ENCODE measurements at places on chromosomes 13 and 19. TPM values are rescaled to one million over a fixed set of nuclear protein-coding genes. Genes with fewer than 3 reads are reported as not detected.
A peak's percentile ranks its signal among the peaks of the same experiment; 100 is the strongest.

Gene ARHGAP35
- polyA plus RNA-seq, result 101 TPM

Gene B3GNT8
- polyA plus RNA-seq, result 3.0 TPM

DNA sequence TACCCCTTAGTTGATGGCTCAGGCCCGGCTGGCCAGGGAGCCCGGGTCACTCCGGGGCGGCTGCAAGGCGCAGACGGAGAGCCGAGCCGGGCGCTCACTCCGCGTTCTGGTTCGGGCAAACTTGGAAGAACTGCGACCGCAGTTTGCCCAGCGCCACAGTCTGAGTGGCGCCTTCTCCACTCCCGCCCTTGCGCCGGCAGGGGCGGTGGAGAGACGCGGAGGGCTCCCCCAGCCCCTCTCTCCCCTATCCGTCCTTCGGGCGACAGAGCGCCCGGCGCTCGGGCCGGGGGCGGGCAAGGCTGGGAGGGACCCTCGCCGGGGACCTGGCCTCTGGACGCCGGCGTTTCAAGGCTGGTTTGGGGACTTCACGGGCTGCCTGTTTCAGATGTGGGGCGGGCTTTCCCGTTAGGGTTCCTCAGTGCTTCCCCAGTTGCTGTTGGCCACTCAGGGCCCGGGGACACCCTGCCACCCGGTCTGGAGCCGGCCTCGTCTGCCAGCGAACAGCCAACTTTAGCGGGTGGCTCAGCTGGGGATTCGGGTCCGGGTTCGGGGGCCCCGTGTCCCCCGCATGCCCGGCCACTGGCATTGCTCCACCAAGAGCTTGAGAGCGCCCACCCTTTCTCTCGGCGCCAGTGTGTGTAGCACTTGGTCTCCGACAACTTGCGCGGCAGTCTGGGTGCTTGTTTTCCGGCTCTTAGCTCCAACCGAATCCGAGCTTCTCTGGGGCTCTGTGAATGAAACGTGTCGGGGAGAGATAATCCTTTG lies 1.5 kb downstream of the GPC6 start:
- DNase-seq, result peak; percentile 86

- no peak for DNase-seq
Observed at GRCh38 chr13:30715837-30716236, 19.5 kb upstream of the ALOX5AP start.

Gene FPR1
- polyA plus RNA-seq, result 10.7 TPM

DNA sequence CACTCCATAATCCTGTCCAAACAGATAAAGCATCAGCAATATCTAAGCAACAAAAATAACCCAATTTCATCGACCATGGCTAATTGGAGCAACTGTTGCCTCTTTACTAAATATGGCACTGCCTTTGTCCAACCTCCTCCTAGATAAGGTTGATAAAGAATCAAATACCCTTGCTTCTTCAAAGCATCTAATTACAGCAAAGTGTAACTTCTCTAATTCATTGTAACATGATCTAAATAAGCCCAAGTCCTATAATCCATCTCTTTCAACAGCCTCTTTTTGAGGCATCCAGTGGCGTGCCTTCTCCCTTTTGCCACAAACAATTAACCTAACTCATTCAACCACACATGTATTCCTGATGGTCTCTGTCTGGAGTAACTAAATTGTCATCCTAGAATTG lies 81.7 kb upstream of the KLHL1 start:
- no peak for DNase-seq

DNA sequence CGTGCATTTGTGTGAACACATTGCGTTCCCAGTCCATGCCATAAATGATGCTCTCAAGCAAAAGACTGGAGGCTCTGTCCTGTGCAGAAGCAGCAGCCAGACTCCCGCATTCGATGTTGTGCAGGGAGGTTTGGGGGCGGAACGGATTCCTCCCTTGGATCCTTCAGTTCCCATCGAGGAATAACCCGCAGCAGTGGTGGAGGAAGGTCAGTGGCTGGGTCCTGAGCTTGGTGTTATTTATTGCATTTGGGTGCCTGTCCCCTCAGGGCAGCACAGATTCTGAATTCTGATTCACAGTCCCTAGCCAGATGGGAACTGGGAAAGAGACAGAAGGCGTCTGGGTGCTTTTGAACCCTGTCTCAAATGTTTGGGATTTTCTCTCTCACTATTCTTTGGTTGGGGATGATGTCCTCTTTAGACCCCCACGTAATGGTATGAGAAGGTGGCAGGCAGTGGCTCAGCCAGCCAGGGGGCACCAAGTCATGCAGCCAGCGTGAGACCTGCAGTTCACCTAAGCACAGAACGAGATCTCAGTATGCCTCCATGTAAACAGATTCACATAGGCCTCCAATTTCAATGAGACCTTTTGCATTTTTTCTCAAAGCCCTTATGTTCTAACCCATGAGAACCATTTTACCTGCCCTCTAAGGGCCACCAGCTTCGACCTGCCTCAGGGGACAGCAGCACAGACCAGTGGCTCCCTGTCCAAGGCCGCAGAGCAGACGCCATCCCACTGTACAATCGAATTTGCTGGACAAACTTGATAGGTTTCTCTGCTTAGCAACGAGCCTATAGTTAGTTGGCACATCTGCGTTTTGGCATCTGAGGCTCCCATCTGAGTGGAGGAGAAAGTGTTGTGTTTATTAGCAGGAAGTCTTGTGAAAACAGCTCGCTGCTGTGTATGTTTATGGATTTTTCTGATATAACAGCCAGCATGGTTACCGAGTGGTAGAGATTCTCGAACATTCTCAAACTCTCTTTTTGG lies 17.8 kb downstream of the KCTD15 start:
- DNase-seq, result no peak

Gene NLRP9
- polyA plus RNA-seq, result not detected

GRCh38 chr13:84606616-84607015 lies 724.3 kb upstream of the SLITRK1 start:
- DNase-seq, result no peak

GRCh38 chr13:105276571-105276970 lies 1258.9 kb downstream of the EFNB2 start:
- no peak for DNase-seq

GRCh38 chr13:111512707-111513106 lies 192.3 kb downstream of the TEX29 start:
- no peak for DNase-seq

Gene USHBP1
- 5.3 TPM for polyA plus RNA-seq

DNA sequence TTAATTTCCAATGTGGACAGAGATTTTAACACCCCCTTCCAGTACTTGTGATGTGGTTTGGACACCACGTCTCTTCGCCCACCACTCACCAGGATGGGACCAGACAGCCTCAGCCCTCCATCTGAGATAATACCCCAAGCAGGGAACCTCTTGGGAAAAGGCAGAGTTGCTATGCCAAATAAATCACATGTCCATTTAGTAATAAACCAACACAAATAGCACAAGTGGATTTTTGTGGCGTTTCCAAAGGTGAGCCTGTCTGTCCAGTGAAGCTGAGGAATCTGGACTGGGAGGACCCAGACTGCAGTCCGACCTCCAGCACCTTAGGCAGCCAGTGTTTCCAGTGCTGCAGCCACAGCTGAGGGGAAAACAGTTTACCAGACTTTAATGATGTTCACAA lies 34.1 kb upstream of the GAS6 start:
- no peak for DNase-seq

Gene TRPC4
- 5.1 TPM for polyA plus RNA-seq

Gene CYP2F1
- polyA plus RNA-seq, result 0.41 TPM

- DNase-seq, result no peak
Observed at GRCh38 chr13:32316501-32316900, 1.2 kb downstream of the BRCA2 start.

- DNase-seq, result no peak
Observed at GRCh38 chr13:110700641-110701040, 5.3 kb downstream of the CARS2 start.

- DNase-seq, result no peak
Observed at GRCh38 chr13:94411747-94412146, 67.7 kb downstream of the DCT start.

Gene ZNF844
- polyA plus RNA-seq, result 11.2 TPM

- no peak for DNase-seq
Observed at GRCh38 chr19:610801-611480, 21.3 kb downstream of the HCN2 start.

Gene CSNK1A1L
- polyA plus RNA-seq, result 0.22 TPM

- DNase-seq, result no peak
Observed at GRCh38 chr19:40413291-40413845, at the start of gene PRX. PRX (minus strand) TSS chr19:40413378; CDS start chr19:40407932, 5,446 bp downstream.

DNA sequence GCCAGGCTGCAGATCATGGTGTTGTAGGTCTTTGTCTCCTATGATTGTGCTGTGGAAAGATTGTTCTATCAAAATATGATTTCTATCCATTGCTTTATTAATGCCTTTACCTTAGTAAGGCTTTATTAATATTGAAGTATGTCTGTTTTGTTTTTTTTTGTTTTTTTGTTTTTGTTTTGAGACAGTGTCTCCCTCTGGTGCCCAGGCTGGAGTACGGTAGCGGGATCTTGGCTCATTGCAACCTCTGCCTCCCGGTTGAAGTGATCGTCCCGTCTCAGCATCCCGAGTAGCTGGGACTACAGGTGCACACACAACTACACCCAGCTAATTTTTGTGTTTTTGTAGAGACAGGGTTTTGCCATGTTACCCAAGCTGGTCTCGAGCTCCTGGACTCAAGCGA lies 7.7 kb downstream of the IRGC start:
- DNase-seq, result no peak

DNA sequence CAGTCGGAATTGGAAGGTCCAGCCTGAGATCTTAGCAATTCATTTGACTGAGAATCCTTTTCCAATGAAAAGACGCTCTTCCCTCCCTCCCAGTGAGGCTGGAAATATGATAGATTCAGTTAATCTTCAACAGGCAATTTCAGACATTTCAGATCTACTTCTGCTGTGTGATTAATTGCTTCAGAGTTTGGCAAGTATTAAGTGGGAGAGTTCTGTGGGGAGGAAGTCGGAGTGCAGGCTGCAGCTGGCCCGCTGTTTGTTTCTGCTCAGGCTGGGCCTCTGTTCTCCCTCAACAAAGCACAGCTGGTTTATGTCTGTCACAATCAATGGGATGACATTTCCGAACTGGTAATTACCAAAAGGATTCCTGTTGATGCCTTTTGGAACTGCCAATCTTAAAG lies 178.2 kb downstream of the NDFIP2 start:
- peak; percentile 13 for DNase-seq

DNA sequence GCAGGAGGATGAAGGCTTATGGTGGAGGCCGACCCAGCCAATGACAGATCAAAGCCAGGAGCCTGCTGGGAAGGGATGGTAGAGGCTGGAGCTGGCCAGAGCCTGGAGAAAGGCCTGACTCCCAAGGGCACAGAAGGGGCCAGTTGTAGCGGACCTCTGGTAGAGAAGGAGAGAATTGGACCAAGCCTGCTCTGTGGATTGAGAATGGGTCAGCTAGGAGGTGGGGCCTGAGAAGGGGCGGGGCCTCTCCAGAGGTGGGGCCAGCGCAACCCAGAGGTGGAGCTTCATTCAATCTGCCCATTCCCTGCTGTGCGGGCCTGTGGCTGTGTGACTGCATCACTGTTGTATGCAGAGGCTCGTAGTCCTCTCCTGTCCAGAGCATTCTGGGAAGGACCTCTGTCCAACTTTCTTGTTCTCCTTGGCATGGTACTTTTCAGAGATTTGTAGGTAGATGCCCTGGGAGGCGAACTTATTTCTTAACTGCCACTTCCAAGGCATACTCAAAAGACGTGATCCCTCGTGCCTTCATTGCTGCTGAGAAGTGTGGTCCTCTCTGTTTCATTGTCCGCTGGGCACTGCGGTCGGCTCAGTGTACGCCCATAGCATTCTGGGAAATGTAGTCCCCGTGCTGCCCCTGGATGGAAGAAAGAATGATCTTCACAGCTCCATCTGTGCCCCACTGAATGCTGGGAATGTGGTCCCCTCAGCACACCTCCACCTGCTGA lies 6.7 kb downstream of the GRIN2D start:
- no peak for DNase-seq

DNA sequence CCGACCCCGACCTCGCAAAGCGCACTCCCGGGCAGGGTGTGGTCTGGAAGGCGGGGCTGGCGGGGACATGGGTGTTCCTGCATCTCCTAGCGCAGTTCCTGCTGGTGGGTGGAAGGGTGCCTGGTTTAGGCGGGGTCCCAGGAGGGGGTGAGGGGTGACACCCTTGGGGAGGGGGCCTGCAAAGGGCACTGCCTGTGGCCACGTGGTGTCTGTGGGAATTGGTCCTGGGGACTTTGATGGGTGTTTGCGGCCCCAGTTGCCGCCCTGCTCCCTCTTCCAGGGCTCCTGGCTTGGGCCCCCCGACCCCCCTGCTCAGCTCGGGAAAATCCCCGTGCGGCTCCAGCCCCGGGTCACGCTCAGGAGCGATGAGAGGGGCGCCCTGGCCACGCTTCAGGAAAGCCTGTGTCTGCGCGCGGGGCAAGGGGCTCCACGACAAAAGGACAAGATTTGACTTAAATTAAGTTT lies 19.1 kb downstream of the WTIP start:
- DNase-seq, result no peak

Gene SIGLECL1
- polyA plus RNA-seq, result not detected

GRCh38 chr13:47186471-47186870 lies 289.6 kb upstream of the HTR2A start:
- no peak for DNase-seq

- no peak for DNase-seq
Observed at GRCh38 chr19:3511506-3512251, 5.6 kb downstream of the FZR1 start.

Gene PLIN4
- 3.2 TPM for polyA plus RNA-seq

Gene KLK14
- polyA plus RNA-seq, result 1.4 TPM

DNA sequence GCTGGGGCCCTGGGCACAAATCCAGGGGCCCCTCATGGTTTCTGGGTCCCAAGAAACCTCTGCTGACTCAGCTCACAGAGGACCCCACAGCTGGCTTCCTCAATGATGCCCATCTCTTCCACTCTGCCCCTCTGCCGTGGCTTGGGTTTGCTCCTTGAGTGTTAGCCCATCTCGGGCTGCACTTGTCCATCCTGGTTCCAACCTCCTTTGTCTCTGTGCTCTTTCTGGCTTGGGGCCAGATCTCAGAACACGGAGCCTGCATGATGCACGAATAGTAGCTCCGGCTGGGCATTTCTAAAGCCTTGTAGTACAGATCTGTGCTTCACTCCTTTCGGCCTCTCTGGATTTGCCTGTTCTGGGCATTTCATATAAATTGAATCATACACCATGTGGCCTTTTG lies 53.8 kb downstream of the F2RL3 start:
- DNase-seq, result no peak

Gene NLRP4
- not detected for polyA plus RNA-seq

- DNase-seq, result no peak
Observed at GRCh38 chr13:110937511-110938285, 22.8 kb upstream of the ANKRD10 start.

GRCh38 chr19:1828279-1829238 lies 16.5 kb upstream of the ATP8B3 start:
- DNase-seq, result no peak

DNA sequence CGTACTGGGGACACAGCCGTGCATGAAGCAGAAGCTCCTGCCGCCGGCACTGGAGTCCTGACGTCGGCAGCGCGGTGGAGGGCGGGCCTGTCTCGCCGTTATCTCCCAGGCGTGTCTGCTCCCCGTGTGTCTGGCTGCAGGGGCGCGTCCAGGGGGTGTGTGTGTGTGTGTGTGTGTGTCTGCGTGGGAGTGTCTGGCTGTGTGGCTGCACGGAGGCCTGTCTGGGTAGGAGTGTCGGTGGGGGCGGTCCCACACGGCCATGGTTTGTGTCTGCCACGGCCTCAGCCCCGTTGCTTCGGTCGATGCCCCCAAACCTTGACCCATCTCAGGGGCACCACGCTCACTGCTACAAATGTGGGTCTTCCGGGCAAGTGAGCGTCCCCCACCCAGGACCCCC lies 18.3 kb downstream of the ARID3A start:
- DNase-seq, result no peak

Data from spinal cord (tissue), 10 donors.